ENCODE measurements at places on chromosomes 7 and 10. TPM values are rescaled to one million over a fixed set of nuclear protein-coding genes. Genes with fewer than 3 reads are reported as not detected.

LIPF gene
- polyA plus RNA-seq: 0.14 TPM

PPP1R17 gene
- polyA plus RNA-seq: not detected

MET gene
- polyA plus RNA-seq: 2.8 TPM

DNA sequence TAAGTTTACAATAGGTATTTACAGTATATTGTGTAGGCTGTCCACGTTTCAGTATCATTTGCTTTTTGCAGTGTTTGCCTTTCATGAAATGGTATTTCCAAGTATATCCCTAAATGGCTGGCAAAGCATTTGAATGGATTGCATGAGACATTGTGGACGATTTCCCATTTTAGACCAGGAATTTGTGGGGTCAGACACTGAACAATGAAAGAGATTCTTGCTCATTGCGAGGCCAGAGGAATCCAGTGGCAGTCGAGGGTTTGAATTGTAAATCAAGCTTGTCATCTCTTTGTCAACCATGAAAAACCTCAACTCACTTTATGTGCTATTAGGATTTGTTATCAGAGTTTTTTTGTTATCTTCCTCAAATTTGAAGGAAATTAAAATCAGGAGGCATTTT lies 70.8 kb downstream of the CREB5 start:
- no peak for DNase-seq

- DNase-seq: no peak
Measured at GRCh38 chr7:6116211-6116610, 85.0 kb downstream of the ANKRD61 start.

FAM25G gene
- polyA plus RNA-seq: not detected

All from left renal pelvis (tissue), 4 donors.